Dermis blood vessel endothelial cell (primary cell): ENCODE measurements at places on chromosomes 2 and 18.

DNA sequence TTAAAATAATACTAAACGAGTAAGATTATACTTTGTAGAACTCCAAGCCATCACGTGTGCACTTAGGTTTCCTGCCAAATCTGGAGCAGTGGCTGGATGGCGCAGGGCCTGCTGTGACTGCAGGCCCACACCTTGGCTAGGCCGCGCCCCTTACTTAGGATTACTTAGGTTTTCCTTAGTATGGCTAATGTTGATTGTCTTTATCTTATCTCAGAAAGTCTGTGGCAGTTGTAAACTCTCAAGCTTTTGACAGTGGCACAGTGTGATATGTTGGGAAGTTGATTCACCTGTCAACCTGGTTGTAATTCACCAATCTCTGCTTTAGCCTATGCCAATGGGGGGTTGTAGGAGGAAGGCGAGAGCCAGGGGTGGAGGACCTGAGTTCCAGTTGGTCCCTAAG is 208.4 kb downstream of the ZNF407 start:
- no peak for DNase-seq

DNA sequence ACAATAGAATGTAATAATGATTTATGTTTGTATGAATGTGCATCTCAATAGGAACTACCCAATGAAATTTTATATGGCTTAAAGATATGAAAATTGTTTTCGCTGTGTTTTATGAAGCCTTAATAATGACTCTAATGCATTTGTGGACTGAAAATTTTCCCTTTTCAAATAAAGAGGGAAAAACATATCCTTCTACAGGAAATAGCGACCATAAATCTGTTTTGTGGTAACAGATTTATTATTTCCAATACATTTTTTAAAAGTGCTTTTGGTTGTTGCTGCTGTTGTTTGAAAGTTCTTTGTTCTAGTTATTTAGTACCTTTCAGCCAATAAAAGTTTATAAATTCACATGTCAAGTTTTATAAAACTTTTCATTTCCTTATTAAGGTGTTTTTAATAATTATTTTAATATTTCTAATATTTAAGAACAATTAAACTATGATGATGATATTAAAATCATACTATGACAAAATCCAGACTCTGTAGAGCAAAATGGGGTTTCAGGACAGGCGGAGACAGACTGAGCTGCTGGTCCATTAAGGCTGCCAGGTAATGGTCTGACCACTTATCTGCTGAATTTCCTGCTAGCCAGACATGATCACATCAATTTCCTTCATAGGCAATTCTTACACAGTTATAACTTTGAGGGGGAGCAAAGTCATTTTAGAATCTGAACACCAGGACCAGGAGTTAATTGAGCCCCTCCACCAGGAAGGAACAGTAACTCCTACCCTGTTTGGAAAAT is 65.7 kb upstream of the NEUROD1 start:
- no peak for DNase-seq

DNA sequence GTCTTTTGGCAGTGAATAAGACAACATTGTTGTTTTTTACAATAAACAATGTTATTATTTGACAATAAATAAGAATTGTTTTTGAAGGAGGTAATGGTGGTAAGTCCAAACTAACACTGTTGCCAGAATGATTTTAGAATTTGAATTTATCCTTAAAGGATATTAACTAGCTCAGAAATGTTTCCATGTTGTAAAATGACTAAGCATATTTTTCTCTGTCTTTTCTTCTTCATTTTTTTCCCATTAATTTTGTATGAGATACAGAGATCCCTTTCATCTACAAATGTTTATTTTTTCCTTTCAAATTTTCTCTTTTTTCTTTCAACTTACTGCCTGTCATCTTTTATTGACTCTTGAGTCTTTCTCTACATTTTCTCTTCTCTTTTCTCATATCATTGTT is 66.5 kb upstream of the DOCK10 start:
- no peak for DNase-seq

DNA sequence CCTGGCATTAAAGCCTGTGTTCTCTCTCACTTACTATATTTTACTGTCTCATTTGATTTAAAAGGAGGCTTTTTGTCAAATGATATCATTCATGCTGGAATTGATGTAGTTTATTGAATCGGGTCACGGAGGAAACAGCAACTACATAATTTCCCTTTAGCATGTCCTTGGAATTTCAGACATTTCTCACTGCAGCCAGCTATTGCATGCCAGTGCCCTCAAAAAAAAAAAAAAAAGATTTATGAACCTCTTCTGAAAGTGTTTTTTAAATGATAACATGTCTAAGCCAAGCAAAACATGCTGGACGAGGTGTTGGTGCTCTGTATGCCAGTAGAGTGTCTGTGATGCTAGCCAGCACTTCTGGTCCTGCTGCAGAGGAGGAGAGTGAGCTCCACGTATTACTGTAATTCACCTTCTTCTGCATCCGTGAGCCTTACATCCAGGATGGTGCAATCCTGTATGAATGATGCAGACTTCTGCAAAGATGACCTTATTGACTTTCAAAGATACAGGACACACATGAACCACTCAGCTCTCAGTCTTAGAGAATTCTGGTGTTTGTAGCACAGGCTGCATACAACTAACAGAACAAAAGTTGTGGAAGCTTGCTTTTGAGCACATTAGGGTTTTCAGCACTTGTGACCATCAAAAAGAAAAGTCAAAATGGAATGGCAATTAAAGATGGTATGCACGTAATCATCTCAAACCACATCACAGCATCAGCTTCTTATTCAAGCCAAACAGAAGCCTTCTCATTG is 31.1 kb downstream of the UGP2 start:
- peak; percentile 39 for DNase-seq

DNA sequence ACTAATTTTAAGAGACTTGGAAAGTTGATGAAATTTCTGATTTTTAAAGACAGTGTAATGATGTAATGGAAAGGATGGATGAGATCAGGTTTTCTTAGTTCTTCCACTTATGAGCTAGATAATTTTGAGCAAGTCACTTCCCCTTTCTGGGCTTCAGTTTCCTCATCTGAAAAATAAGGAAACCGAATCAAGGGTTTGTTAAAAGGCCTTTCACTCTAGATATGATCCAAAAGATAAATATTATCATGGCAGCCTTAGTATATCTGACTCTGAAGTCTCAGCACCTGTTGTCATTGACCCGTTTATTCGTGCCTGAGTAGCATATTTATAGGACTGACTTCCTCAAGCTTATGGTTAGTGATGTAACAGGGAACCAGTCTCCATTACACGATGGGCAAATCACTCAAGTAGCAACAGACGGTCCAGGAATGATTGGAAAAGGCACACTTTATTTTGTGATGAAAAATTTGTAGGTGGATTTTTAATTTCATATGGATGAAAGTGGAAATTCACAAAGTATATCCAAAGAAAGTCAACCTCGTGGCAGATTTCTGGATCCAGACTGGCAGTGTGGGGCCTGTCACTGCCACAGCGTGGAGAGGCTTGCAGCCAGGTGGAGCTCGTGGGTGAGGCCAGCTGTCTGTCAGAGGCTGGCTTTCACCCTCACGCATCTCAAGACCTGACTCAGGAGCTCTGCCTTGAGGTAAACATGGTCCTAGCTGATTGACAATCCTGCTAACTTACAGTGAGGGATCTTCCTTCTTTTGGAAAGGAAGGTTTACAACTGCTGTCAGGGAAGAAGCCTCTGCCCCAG is 137.9 kb upstream of the CXCR4 start:
- DNase-seq: no peak

DNA sequence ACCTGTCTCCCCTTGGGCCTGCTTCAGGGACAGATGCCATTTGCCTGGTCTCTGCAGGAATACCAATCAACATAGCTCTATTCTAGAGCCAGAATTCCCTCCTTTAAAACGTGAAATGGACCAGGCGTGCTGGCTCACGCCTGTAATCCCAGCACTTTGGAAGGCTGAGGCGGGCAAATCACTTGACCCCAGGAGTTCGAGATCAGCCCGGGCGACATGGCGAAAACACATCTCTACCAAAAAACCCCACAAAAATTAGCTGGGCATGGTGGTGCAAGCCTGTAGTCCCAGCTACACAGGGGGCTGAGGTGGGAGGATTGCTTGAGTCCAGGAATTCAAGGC is 127.0 kb downstream of the PLEKHM3 start:
- DNase-seq: no peak

- DNase-seq: no peak
Observed at GRCh38 chr2:138201286-138201685, 237.0 kb downstream of the HNMT start.

- DNase-seq: no peak
Observed at GRCh38 chr2:6077585-6077984, 385.4 kb downstream of the SOX11 start.

DNA sequence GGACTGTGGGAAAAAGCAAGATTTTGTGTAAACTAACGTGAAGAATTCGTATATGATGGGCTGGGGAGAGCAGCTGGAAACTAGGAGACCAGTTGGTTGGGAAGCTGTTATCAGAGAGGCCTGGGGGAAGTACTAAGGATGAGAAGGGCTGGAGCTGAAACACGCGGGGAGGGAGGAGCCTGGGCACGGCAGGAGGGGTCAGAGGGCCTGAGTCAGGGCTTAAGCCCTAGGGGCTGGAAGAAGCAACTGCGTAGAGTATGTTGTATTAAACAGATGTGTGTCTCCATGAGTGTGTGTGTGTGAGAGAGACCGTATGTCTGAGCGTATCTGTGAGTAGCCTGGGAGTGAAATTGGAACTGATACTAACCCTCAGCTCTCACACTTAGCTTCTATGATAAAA is 8.4 kb downstream of the POMC start:
- DNase-seq: no peak

GRCh38 chr2:239596792-239597191 is 196.0 kb upstream of the HDAC4 start:
- DNase-seq: no peak

- DNase-seq: no peak
Observed at GRCh38 chr2:69762513-69763494, 20.9 kb downstream of the ANXA4 start.

DNA sequence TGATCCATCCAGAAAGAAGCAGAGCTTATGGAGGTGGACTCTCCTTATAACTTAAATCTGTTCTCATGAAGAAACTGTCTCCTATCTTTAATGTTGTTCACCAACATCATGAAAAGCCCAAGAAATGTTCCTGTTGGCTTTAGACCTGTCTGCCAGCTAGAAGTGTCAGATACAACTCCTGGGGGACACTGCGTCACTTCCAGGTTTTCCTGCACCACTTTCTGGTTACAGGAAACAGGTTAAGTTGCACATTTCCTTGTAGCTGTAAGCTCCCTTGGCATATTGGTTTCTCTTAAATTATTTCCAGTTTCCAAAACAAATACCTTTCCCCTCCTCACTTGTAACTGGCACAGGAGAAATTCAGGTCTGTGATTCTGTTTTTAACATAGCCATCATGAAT is 2.9 kb downstream of the CEP68 start:
- DNase-seq: peak; percentile 96

- DNase-seq: no peak
Observed at GRCh38 chr2:128693743-128694029, 375.0 kb upstream of the HS6ST1 start.
